NCI-H1105 (cell line): ENCODE measurements at places on chromosomes 16 and 17.

DNA sequence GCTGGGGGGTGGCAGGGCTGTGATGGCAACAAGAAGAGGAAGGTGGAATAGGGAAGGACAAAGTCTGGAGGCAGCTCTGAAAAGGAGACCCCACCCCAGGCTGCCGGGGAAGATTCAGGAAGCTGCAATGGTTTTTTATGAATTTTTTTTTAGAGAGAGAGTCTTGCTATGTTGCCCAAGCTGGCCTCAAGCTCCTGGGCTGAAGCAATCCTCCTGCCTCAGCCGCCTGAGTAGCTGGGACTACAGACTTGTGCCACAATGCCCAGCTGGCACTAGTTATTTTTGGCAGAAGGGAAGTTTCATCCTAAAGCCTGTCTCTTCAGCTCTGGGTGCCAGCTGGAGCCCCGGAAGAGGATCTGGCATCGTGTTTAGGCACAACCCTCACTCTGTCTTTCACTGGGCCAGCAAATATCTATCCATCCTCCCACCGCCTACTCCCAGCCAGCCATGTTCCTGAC, 1.3 kb upstream of the CES3 start:
- DNase-seq, result no peak

DNA sequence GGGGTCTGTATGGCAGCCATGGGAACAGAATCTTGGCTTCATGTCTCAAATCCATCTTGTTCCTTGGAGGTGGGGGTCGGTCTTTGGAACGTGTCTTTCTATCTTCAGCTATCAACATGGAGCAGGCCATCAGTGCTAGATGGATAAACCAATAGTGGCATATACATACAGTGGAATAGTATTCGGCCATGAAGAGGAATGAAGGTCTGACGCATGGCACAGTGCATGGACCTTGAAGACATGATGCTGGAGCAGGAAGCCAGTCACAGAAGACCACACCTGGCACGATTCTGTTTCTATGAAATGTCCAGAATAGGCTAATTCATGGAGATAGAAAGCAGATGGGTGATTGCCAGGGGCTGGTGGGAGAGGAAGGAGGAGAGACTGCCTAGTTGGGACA, 7.8 kb downstream of the KCNG4 start:
- no peak for DNase-seq

DNA sequence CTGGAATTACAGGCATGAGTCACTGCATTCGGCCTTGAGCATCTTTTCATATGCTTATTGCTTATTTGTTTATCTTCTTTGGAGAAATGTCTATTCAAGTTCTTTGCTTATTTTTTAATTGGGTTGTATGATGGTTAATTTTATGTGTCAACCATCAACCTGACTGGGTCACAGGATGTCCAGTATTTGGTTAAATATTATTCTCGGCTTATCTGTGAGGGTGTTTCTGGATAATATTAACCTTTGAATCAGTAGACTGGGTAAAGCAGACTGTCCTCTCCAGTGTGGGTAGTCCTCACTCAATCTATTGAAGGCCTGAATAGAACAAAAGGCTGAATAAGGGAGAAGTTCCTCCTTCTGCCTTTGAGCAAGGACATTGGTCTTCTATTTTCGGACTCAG, 142.0 kb downstream of the SSH2 start:
- no peak for DNase-seq

- DNase-seq, result no peak
Observed at GRCh38 chr16:68640972-68641371, 4.1 kb upstream of the CDH3 start.

- no peak for DNase-seq
Observed at GRCh38 chr17:50452630-50453300, 15.9 kb downstream of the CHAD start.

GRCh38 chr17:48333034-48333530, 96.9 kb downstream of the SKAP1 start:
- no peak for DNase-seq

GRCh38 chr17:37180376-37180775, 195.4 kb upstream of the C17orf78 start:
- DNase-seq, result no peak

- DNase-seq, result no peak
Observed at GRCh38 chr16:19776565-19776964, 58.5 kb downstream of the IQCK start.

GRCh38 chr17:82338858-82339633, 5.5 kb upstream of the SECTM1 start:
- no peak for DNase-seq

DNA sequence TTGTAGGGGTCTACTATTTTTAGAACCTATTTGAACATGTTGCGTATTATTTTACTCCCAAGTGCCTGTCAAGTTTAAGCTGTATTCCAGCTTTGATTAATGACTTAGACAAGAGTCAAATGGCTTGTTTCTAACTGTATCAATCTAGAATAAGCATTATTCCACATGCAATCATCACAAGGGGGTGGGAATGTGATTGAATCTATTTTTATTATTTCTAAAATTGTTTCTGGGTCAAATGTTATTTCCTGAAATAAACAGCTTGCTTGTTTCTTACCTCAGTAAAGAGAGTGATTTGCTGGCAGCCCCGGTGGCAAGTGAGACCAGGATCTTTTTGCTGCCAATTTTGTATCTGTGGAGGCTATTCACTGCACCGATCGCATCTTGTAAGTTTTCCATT, 21.5 kb downstream of the MARF1 start:
- DNase-seq, result no peak

GRCh38 chr16:56931271-56931891, 561 bp upstream of the HERPUD1 start:
- no peak for DNase-seq

DNA sequence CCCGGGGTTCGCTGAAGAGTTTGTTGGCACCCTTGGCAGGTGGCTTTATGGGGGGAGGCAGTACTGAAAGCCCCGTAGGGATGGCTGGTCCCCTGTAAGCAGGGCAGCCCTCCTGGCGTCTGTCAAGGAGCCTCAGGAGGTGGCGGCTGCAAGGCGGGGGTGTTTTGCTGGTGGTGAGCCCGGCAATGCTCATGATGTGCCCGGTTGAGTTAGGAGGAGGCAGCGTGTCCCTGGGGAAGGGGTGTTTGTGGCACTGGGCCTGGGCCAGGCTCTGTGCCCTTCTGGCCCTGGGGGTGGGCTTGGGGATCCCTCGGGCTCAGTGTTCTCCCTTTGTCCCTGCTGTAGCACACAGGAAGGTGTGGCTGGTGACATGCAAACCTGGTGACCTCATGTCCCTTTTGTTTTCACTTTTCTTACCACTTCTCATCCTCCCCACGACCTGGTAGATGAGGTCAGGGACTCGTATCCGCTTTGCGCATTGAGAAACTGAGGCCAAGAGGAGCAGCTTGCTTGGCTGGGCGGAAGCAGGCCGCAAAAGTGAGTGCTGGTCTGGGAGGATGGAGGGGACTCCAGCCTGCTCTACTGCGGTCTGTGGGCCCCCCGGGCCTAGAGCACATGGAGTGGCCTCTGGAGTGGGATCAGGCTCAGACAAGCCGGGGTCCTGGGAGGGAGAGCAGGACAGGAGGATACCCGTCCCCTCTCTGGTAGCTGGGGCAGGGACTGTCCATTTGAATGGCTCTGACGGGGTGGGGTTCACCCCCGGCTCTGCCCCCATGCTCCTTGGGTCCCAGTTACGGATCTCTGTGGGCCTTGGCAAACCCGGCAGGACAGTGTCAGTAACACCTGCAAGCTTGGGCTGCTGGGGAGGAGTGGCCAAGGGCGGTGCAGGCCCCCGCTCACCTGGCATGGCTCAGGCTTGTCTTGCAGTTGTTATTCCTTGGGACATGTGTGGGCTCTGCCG, 2.2 kb downstream of the SNN start:
- DNase-seq, result no peak

GRCh38 chr17:21209511-21210175, 4.3 kb downstream of the TMEM11 start:
- peak; percentile 73 for DNase-seq

- DNase-seq, result peak; percentile 49
Observed at GRCh38 chr17:7885367-7886226, 3.0 kb upstream of the CHD3 start.

DNA sequence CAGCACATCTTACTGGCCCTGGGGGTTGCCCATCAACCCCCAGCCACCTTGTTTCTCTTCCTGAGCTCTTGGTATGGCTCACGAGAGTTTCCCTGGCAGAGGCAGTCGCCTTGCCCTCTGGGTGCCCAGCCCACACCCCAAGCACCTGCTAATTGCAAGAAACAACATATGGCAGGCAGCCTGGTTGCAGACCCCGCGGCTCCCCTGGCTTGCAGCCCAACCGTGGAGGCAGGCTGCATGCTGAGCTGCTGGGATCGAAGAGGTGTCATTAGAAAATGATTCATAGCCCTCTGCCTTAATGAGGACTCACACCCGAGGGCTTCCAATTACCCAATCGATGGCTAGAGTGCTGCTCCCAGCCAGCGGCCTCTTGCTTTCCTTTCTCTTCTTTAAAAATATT, 115.7 kb downstream of the TMEM114 start:
- peak; percentile 43 for DNase-seq

DNA sequence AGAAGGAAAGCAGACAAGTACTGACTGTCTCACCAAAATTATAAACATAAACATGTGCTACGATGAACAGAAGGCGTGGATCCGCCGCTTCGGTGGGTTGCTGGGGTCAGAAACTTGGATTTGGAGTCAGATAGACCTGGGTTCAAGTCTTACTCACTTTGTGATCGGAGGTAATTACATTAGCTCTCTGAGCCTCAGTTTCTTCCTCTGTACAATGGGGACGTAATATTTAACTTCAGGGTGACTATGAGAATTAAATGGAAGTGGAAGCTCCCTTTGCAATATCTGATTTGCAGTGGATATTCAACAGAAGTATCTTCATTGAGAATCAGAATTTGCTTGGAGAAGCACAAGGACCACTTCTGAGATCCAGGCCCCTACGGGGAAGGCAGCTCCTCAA, 6.2 kb downstream of the RHBDL3 start:
- no peak for DNase-seq

DNA sequence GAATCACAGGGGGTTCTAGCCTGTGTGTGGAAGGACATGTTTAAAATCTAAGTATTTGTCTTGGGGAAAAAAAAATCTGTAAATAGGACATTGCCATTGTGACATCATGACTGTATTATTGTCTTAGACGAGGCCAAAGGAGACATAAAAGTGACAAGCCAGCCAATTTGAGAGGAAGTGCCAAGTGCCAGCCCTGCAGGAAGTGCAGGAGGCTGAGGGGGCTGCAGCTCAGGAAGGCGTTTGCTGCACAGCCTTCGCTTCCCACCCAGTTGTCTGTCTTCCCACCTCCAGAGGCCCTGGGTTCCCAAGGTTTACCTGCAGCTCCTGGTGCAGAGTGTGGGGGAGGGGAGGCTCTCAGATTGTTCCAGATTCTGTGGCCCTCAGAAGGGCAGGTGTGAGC, 1.3 kb downstream of the ADCY7 start:
- DNase-seq, result no peak

GRCh38 chr17:53894591-53894990, 71.9 kb downstream of the KIF2B start:
- DNase-seq, result no peak

GRCh38 chr16:24348545-24349290, 92.6 kb downstream of the CACNG3 start:
- DNase-seq, result no peak

GRCh38 chr16:21260870-21261791, 17.0 kb downstream of the CRYM start:
- no peak for DNase-seq

- no peak for DNase-seq
Observed at GRCh38 chr17:50781167-50781566, 13.8 kb upstream of the ANKRD40CL start.

GRCh38 chr17:2705263-2705662, 6.3 kb downstream of the CLUH start:
- no peak for DNase-seq

DNA sequence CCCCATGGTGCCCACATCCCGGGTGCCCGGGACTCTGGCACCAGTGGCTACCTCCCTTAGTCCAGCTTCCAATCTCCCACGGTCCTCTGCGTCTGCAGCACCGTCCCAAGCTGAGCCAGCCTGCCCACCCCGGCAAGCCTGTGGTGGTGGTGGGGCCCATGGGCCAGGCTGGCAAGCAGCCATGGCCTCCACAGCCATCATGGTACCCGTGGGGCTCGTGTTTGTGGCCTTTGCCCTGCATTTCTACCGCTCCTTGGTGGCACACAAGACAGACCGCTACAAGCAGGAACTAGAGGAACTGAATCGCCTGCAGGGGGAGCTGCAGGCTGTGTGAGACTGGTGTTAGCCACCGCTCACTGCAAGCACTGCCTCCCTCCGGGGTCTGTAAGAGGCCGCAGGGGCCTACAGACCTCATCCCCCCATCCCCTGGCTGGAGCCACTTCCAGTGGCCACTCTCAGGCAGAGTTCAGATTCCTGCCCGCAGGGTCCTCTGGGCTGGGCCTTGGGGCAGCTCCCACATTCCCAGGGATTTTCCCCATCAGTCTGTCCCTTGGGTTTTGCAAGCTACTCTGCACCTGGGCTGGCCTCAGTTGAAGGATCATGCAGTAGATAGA, 3.9 kb upstream of the SETD1A start:
- DNase-seq, result peak; percentile 48

DNA sequence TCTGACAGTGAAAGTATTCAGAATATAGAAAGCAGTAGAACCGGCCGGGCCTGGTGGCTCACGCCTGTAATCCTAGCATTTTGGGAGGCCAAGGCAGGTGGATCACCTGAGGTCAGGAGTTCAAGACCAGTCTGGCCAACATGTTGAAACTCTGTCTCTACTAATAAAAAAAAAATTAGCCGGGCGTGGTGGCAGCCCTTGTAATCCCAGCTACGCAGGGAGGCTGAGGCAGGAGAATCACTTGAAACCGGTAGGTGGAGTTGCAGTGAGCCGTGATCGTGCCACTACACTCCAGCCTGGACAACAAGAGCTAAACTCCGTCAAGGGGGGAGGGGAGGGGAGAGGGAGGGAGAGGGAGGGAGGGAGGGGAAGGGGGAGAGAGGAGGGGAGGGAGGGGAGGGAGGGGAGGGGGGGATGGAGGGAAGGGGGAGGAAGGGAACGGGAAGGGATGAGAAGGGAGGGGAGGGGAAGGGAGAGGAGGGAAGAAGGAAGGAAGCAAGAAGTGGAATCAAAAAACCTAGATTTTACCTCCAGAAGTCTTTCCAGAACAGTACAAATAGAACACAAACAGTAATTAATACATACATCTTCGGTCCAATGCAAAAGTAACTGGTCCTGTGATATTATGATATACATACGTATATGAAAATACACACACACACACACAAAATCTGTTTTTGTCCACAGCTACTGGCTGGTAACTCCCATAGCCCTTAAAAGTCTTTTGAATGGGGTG, 10.9 kb upstream of the NT5C start:
- DNase-seq, result no peak

DNA sequence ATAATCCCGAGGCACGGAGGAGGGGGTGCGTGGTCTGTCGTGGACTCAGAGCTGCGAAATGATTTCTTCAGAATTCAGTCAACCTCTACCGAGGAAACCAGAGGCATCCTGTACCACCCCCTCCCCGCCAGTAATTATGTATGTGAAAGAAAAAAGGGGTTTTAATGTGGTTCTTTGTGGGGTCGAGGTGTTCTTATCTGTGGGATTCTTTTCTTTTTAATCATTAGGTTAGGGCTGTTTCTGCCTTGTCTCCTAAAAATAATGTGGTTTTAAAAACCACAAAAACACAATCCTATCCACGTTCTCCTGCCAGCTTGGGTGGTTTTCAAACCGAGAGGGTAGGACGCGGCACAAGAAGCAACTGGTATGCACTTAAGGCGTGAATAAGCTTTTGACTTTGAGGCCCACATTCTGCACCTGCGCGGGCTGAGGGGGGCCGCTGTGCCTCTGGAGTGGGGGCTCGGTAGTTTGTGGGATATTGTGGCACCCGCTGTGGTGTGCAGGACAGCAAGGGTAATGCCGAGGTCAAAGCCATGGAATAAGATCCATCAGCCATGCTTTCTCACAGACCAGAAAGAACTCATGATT, 1.0 kb downstream of the SLC47A1 start:
- DNase-seq, result no peak

- DNase-seq, result no peak
Observed at GRCh38 chr17:17770632-17771044, 66.1 kb downstream of the SREBF1 start.
